HepG2 (cell line): ENCODE measurements at places on chromosomes 16 and 17. TPM values are rescaled to one million over a fixed set of nuclear protein-coding genes. Genes with fewer than 3 reads are reported as not detected.

CDK5R1 gene
- total RNA-seq = 2.5 and 3.9 TPM in 2 replicates

GRCh38 chr17:3015890-3016289 lies 47.5 kb downstream of the OR1D5 start:
- no peaks in the 10 kb centered on the region for H3K27me3 ChIP-seq
- no peak overlapping the region for H3K4me3 ChIP-seq
- H3K27ac ChIP-seq = no peak overlapping the region
- H3K36me3 ChIP-seq = peaks cover 25% of the 10 kb centered on the region; the same call in 2 of the 3 replicates
- no peaks in the 10 kb centered on the region for H3K4me1 ChIP-seq
- no peak for DNase-seq

DNA sequence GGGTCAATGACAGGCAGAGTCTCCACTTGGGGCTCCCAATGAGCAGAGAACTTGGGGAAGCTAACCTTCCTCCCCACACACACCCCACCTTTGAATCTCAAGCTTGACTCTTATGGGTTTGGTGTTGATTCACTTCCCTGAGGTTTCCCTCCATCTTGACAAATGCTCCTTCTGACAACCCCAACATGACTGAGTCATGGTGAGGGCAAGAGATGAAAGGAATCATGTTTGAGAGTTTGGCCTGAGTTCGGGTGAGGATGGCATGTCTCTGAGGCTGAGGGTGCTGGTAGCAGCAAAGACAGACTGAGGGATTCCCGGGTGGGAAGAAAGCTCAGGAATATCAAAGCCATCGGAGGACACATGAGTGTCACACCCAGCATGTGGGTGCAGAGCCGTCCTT lies 18.7 kb downstream of the KRT9 start:
- H3K27me3 ChIP-seq = peaks cover 4% of the 10 kb centered on the region; the same call in 1 of the 2 replicates
- H3K27ac ChIP-seq = no peak overlapping the region
- no peak for DNase-seq
- H3K4me1 ChIP-seq = peaks cover 27% of the 10 kb centered on the region
- no peak overlapping the region for H3K4me3 ChIP-seq

MPO gene
- total RNA-seq = not detected in 2 replicates

PIK3R5 gene
- not detected in 2 replicates for total RNA-seq

MXRA7 gene
- total RNA-seq = 28.0 and 44.8 TPM in 2 replicates

KRT20 gene
- 0.13 and 0.14 TPM in 2 replicates for total RNA-seq

DNA sequence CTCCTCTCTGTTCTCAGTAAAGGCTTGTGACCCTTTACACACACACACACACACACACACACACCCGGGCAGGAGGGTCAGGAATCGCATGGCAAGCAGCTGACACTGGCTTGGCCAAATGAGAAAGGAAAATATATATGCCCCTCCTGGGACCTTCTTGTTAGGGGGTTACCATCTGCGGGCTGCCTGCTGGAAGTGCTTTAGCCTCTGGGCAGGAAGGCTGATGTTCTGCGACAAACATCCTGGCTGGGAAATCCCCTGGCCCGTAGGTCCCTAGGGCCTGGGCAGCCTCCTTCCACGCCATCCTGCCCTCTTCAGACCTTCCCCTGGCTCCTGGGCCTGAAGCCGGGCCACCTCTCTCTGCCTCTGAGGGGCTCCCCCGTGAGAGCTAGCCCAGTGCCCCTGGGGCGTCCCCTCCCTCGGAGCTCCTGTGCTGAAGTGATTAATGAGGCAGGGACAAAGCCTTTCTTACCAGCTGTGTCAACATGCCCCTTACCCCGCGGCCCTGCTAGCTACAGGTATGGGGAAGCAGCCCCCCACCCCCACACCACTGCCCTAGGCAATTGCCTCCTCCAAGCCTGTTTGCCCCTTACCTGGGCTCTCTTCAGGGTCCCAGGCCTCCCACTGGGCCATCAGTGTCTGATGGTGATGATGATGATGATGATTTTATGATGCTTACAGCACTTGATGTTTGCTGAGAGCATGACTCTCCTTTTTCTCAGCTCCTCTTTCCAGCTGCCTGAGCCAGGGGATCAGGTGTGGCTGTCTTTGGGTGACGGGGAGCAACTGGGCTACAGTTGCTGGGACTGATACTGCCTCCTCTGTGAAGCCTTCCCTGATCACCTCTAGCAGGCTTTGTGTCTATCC lies 32.8 kb upstream of the ETV4 start:
- H3K4me3 ChIP-seq = 0 out of 2 replicates have a peak overlapping the region, but pooled peaks have one; percentile 7
- DNase-seq = peak; percentile 46
- H3K36me3 ChIP-seq = no peaks in the 10 kb centered on the region
- peak overlapping the region; percentile 5 for H3K27ac ChIP-seq
- peaks cover 100% of the 10 kb centered on the region for H3K4me1 ChIP-seq

- H3K4me3 ChIP-seq = no peak overlapping the region
- H3K4me1 ChIP-seq = no peaks in the 10 kb centered on the region
- peaks cover 2% of the 10 kb centered on the region; the same call in 1 of the 2 replicates for H3K27me3 ChIP-seq
- H3K27ac ChIP-seq = no peak overlapping the region
- no peak for DNase-seq
Observed at GRCh38 chr16:49547448-49547847, 173.8 kb downstream of the C16orf78 start.

CCDC200 gene
- total RNA-seq = not detected in 2 replicates

MT4 gene
- total RNA-seq = not detected in 2 replicates

DNA sequence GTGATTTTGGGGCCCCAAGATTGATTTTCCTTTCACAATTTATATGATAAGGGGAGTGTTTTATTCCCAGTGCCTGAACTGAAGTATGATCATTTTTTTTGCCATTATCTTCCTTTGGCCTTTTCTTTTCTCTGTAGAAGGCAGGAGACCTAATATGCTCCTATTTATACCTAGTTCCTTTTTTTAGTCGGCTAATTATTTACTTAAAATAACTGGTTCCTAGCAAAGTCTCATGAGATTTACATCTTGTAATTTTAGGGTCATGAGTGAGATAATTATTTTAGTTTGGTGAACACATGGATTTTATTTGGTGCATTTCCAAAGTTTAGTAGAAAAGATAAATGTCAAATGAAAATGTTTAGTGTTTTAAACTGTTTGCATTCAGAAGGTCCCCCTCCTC lies 24.8 kb downstream of the SEC14L1 start:
- peaks cover 58% of the 10 kb centered on the region for H3K4me1 ChIP-seq
- no peak for DNase-seq
- H3K4me3 ChIP-seq = no peak overlapping the region
- no peaks in the 10 kb centered on the region for H3K27me3 ChIP-seq
- H3K27ac ChIP-seq = no peak overlapping the region
- peaks cover 2% of the 10 kb centered on the region for H3K36me3 ChIP-seq

GRCh38 chr16:5918567-5919130 lies 821.1 kb upstream of the EEF2KMT start:
- no peak overlapping the region for H3K27ac ChIP-seq
- peak; percentile 2 for DNase-seq
- H3K4me1 ChIP-seq = no peaks in the 10 kb centered on the region
- no peak overlapping the region for H3K4me3 ChIP-seq

CCL3 gene
- total RNA-seq = not detected in 2 replicates

GRCh38 chr17:76296186-76296585 lies 11.9 kb downstream of the QRICH2 start:
- DNase-seq = no peak
- no peaks in the 10 kb centered on the region for H3K4me1 ChIP-seq
- H3K36me3 ChIP-seq = peaks cover 7% of the 10 kb centered on the region; the same call in 1 of the 3 replicates
- no peak overlapping the region for H3K27ac ChIP-seq

COPZ2 gene
- total RNA-seq = 0.74 and 1.5 TPM in 2 replicates

NOG gene
- total RNA-seq = not detected in 2 replicates

NOMO2 gene
- total RNA-seq = 122 and 217 TPM in 2 replicates

GRCh38 chr16:9092978-9093344 lies 1.5 kb downstream of the HAPSTR1 start:
- H3K36me3 ChIP-seq = peaks cover 27% of the 10 kb centered on the region; the same call in 2 of the 3 replicates
- peak overlapping the region; percentile 85 for H3K27ac ChIP-seq
- peaks cover 77% of the 10 kb centered on the region for H3K4me1 ChIP-seq
- peak overlapping the region; percentile 98 for H3K4me3 ChIP-seq
- no peaks in the 10 kb centered on the region for H3K27me3 ChIP-seq
- no peak for DNase-seq

GRCh38 chr16:89065458-89065822 lies 28.2 kb upstream of the ACSF3 start:
- H3K36me3 ChIP-seq = no peaks in the 10 kb centered on the region
- no peak overlapping the region for H3K4me3 ChIP-seq
- peaks cover 91% of the 10 kb centered on the region for H3K27me3 ChIP-seq

GRCh38 chr16:1444730-1445517 lies 568 bp upstream of the CCDC154 start:
- no peak overlapping the region for H3K27ac ChIP-seq
- peaks cover 14% of the 10 kb centered on the region for H3K4me1 ChIP-seq
- no peak for DNase-seq
- no peak overlapping the region for H3K4me3 ChIP-seq

DNA sequence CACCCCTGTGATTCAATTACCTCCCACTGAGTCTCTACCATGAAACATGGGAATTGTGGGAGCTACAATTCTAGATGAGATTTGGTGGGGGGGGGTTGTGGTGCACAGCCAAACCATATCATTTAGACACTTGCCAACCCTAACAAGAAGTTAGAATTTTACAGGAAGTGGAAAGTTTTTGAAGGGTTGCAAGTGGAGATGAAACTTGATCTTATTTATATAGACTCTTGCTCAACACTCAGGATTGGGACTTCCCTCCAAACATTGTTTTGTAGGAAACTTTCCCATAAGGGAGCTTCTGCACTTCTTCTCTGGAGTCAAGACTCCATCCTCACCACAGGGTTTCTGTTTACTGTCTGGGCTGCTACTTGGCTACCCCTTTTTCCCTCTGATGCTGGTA lies 266.7 kb upstream of the CDH11 start:
- H3K4me3 ChIP-seq = no peak overlapping the region
- H3K4me1 ChIP-seq = no peaks in the 10 kb centered on the region
- no peak overlapping the region for H3K27ac ChIP-seq
- H3K27me3 ChIP-seq = no peaks in the 10 kb centered on the region
- no peak for DNase-seq

GRCh38 chr16:17408955-17409441 lies 61.8 kb downstream of the XYLT1 start:
- H3K27ac ChIP-seq = no peak overlapping the region
- H3K4me3 ChIP-seq = no peak overlapping the region
- 0 out of 2 replicates have a peak, but pooled peaks cover 1% of the 10 kb centered on the region for H3K27me3 ChIP-seq

- peaks cover 30% of the 10 kb centered on the region for H3K4me1 ChIP-seq
- no peak overlapping the region for H3K27ac ChIP-seq
- H3K4me3 ChIP-seq = no peak overlapping the region
- H3K36me3 ChIP-seq = no peaks in the 10 kb centered on the region
Observed at GRCh38 chr17:8710813-8711212, 33.8 kb downstream of the CCDC42 start.

GRCh38 chr16:84356591-84357116 lies 11.7 kb upstream of the ATP2C2 start:
- H3K4me3 ChIP-seq = no peak overlapping the region
- H3K27me3 ChIP-seq = peaks cover 36% of the 10 kb centered on the region
- no peak overlapping the region for H3K27ac ChIP-seq
- peaks cover 42% of the 10 kb centered on the region for H3K4me1 ChIP-seq

- H3K27ac ChIP-seq = peak overlapping the region; percentile 87
- H3K4me1 ChIP-seq = peaks cover 40% of the 10 kb centered on the region
- H3K27me3 ChIP-seq = no peaks in the 10 kb centered on the region; the same call in 2 of the 3 replicates
Observed at GRCh38 chr16:20803561-20804214, 2.6 kb downstream of the ERI2 start.

KCTD19 gene
- not detected in 2 replicates for total RNA-seq

BCO1 gene
- 0.11 TPM in 1 of 2 replicates, not detected in the other for total RNA-seq

PDILT gene
- not detected in 2 replicates for total RNA-seq

GRCh38 chr17:1255041-1255440 lies 15.2 kb upstream of the BHLHA9 start:
- H3K27me3 ChIP-seq = peaks cover 30% of the 10 kb centered on the region; the same call in 2 of the 3 replicates
- DNase-seq = no peak
- H3K4me1 ChIP-seq = peaks cover 5% of the 10 kb centered on the region; the same call in 1 of the 2 replicates

CHD9 gene
- total RNA-seq = 27.7 and 31.0 TPM in 2 replicates

- H3K27me3 ChIP-seq = peaks cover 1% of the 10 kb centered on the region; the same call in 1 of the 2 replicates
- no peak overlapping the region for H3K4me3 ChIP-seq
- no peaks in the 10 kb centered on the region for H3K4me1 ChIP-seq
Observed at GRCh38 chr16:54867302-54867832, 63.3 kb upstream of the IRX5 start.

DNA sequence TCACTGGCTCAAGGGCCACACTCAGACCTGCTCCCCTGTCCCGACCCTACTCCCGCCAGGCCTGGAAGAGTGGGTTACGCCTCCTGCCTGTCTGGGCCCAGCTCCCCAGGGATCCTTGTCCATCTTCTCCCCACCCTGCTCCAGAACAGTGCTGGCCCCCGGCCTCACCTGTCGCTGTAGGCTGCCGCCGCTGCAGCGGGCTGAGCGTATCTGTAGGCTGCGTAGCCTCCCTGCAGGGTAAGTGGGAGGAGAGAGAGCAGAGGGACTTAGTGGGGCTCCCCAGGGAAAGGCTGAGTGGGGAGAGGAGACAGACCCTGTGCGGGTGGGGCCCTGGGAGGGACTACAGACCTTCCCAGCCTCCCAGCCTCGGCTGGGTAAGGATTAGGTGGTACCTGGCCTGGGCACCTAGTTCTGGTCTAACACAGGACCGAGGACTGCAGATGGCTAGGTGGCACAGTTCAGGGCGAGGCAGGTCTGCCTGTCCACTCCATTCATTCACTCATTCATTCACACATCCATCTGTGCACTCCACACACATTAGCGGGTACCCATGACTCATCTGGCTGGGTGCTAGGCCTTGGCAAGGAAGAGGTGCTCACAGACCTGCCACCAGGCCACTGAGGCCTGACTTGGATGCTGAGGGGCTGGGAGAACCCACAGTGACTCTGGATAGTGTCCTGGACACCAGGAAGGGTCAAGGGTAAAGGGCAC lies 20.9 kb downstream of the ENGASE start:
- H3K36me3 ChIP-seq = no peaks in the 10 kb centered on the region
- DNase-seq = no peak
- H3K27me3 ChIP-seq = peaks cover 97% of the 10 kb centered on the region
- no peak overlapping the region for H3K4me3 ChIP-seq

GRCh38 chr17:50043290-50044148 lies 12.4 kb upstream of the ITGA3 start:
- DNase-seq = no peak
- no peaks in the 10 kb centered on the region for H3K4me1 ChIP-seq
- no peak overlapping the region for H3K4me3 ChIP-seq
- no peaks in the 10 kb centered on the region for H3K36me3 ChIP-seq
- peaks cover 4% of the 10 kb centered on the region; the same call in 1 of the 2 replicates for H3K27me3 ChIP-seq

- no peaks in the 10 kb centered on the region for H3K36me3 ChIP-seq
- no peak overlapping the region for H3K27ac ChIP-seq
- H3K4me3 ChIP-seq = no peak overlapping the region
- DNase-seq = no peak
Observed at GRCh38 chr16:561957-562938, 2.1 kb downstream of the PRR35 start.

FLYWCH1 gene
- 9.9 and 12.4 TPM in 2 replicates for total RNA-seq

CACNG3 gene
- not detected in 2 replicates for total RNA-seq

DNA sequence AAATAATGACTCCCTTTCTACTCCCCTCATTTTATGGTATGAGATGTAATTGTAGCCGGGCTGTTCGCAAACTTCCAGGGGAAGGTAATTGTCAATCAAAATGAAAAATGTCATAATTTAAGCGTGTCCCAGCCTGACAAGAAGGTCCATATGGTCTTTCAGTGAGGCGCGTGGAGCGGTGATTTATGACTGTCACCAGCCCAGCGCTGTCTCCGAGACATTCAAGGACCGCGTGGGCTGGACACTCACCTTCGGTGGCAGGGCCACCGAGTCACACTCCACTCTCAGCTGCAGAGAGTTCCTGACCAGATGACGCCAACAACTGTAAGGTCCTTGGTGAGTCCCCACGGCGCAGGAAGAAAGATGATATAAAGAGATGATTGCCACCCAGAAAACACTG lies 157.7 kb upstream of the TNRC6C start:
- H3K27me3 ChIP-seq = peaks cover 18% of the 10 kb centered on the region; the same call in 1 of the 2 replicates
- H3K27ac ChIP-seq = no peak overlapping the region
- no peaks in the 10 kb centered on the region for H3K4me1 ChIP-seq
- no peaks in the 10 kb centered on the region for H3K36me3 ChIP-seq
